Stimulated activated CD4-positive, alpha-beta T cell treated with anti-CD3 and anti-CD28 coated beads, Interleukin-2, amount 100 ng/mL, for 24 hours (primary cell): ENCODE measurements at places on chromosomes 12 and 14.

GRCh38 chr14:71754422-71755095, 177.7 kb upstream of the RGS6 start:
- no peak for DNase-seq

DNA sequence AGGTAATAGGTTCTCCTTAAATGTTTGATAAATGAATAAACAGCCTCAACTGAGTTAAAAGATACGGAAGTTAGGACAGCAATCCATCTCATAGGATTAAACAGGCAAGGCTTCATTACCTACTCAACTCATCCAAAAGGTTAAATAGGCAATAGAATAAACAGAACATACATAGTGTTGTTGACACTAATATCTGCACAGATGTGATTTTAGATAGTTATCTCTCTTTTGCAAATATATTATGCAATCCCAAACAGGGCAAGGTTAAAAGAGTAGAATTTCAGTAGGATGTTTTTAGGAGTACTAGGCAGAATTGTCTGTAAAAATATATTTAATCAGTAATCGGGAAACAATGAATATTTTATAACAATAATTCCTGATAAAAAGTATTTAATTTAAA, 276.3 kb downstream of the CPNE8 start:
- DNase-seq: no peak

GRCh38 chr14:63006531-63006930, 38.7 kb downstream of the KCNH5 start:
- no peak for DNase-seq

GRCh38 chr12:73220951-73221350, 948.8 kb downstream of the TRHDE start:
- no peak for DNase-seq

GRCh38 chr12:114789276-114789675, 105.3 kb upstream of the TBX3 start:
- DNase-seq: no peak

DNA sequence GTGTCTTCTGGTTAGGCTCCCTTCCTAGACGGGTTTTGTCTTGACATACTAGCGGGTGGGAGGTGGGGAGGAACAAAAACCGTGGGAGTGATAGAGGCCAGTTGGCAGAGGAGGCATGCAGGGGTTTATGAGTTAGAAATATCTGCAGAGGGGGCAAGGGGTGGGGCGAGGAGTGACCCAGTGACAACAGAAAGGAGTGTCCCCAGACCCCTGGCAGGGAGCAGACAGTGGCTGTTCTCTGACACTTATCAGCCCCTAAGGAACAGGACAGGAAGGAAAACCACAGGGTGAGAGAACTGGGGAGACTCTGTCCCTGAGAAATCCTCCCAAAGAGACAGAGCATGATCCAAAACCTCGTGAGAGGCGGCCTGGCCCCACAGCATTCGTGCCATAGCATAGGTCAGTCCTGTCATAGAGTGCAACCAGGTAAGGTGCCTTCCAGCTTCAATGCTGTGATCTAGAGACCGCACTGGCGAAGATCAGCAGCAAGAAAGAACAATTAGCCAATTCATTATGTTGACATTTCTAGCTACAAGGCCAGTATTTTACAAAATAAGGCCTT, 141.4 kb downstream of the CRADD start:
- DNase-seq: no peak

DNA sequence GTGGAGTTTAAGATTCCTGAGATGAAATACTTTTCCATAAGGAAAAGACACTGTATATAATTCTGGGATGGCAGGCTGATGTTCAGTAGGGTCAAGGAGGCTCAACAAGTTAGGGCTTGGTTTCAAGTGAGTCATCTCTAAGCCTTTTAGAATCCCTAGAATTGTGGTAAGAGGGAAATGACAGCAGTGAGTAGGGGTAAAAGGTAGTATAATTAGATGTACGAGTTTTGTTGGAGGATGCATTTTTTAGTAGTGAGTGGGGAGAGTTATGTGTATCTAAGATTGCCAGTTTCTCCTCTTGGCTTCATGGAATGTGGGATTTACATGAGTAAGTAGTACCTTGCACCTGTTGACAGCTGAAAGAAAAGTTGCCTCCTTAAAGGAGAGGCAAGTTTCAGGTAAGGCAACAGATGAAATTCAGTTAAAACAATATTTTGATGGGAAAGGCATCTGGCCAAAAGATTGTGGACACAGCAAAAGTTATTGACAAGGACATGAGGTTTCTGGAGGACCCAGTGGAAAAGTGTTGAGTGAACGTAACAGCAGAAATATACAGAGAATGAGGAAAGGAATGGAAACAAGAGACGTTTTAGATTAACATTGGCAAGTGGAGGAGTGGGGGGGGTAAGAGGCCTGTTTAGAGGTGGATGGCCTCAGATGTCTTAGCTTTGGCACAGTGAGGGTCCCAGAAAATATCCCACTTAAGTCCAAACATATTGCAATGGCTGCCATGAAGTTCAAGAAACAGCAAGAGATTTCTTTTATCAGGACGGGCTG, 21.8 kb downstream of the LMO3 start:
- DNase-seq: no peak

DNA sequence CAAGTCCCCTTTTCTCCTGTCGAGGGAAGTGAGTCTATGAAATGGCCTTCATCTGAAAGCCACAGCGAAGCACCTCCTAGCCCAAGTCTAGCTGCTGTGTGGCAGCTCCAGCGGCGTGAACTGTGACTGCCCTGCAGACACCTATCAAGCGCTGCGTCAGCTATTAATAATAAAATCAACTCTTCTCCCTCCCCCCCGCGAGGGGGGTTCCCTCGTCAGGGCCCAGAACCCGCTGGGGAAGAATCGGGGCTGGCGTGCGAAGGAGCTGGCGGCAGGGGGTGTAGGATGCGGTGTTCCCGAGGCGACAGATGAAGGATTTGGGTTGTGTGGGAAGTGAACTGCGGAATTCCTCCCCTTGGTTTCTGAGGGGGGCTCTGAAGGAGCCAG, 662 bp upstream of the ATP2A2 start:
- DNase-seq: peak; percentile 60

DNA sequence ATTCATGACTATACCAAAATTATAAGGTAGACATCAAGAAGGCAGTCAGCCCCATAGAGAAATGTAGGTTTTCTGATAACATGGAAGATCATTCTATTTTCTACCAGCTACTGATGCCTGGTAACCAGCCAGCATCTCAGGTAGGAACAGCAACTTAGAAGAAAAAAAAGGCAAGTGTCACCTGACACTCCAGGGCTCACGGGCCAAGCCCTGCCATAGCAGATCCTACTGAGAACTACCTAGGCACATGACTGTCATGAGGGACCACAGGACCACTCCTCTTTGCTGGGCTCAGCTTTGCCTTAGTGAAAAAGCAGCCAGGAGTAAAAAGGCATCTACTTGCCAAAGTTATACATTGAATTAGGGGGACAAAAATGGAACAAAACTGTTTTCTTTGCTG, 33.4 kb downstream of the CORO1C start:
- DNase-seq: no peak

- DNase-seq: no peak
These were observed 28.1 kb downstream of the SPRING1 start for GRCh38 chr12:116709768-116710167.

GRCh38 chr14:31265701-31266398, 58.3 kb upstream of the HECTD1 start:
- DNase-seq: no peak

DNA sequence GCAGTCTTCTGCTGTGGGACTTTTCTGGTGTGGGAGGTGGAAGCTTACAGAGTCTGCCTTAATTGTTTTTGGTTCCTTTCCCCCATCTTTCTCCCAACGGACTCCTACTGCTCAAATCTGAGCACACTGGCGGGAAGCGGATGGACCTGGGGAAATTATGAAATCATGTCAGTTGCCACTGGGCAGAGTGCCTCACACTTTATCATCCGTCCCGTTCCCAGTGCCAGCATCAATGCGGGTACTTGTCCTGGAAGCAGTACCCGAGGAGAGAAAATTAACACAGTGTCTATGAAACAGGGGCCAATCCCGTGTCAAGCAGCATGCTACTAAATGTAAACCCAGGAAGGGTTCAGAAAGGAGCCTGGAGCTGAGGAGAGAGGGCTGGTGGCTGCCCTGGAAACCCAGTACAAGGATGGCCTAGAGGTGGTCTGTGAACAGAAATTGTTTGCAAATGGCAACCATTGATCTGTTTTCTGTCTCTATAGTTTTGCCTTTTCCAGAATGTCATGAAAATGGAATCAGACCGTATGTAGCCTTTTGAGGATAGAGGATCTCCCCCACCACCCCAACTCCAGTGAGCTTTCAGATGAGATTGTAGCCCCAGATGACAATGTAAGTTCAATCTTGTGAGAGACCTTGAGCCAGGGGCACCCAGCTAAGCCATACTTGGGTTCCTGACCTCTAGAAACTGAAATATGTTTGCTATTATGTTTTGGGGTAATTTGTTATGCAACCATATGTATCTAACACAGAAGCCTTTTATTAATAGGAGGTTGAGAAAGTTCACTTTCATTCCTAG, 908 bp upstream of the CDKL1 start:
- no peak for DNase-seq

DNA sequence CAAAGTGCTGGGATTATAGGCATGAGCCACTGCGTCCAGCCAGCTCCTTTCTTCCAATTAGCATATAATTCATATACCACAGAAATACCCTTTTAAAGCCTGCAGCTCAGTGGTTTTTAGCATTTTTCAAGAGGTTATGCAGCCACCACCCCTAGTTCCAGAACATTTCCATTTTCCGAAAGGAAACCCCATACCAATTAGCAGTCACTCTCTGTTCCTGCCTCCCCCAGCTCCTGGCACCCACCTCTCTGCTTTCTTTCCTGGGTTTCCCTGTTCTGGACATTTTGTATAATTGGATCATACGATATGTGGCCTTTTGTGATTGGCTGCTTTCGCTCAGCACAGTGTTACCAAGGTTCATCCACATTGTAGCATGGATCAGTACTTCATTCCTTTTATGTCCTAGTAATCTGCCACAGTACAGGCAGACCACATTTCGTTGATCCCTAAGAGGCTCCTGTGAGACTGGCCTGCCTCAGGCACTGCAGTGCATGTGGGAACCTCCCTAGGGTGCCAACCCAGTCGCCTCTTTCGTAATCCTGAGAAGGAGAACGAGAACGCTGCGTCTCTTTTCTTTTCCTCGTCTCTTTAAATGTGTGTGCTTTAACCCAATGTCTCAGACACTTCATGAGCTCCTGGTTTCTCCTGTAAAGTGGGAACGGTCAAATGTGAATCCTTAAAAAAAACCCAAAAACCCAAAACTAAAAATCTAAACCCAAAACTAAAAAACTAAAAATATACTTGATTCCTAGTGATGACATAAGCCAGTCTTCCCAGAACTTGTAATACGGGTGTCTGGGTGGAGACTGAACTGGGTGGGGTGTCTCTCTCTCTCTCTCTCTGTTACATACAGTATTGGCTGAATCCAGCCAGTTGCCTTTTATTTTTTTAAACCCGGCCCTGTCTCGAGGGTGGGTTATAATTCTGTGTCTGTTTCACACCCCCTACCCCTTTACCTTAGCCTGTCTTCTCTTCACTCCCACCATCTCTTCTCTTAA, 14.7 kb downstream of the AACS start:
- DNase-seq: no peak

GRCh38 chr12:91778091-91778832, 367.4 kb downstream of the BTG1 start:
- DNase-seq: no peak

GRCh38 chr12:48132826-48133225, 13.7 kb downstream of the PFKM start:
- no peak for DNase-seq

DNA sequence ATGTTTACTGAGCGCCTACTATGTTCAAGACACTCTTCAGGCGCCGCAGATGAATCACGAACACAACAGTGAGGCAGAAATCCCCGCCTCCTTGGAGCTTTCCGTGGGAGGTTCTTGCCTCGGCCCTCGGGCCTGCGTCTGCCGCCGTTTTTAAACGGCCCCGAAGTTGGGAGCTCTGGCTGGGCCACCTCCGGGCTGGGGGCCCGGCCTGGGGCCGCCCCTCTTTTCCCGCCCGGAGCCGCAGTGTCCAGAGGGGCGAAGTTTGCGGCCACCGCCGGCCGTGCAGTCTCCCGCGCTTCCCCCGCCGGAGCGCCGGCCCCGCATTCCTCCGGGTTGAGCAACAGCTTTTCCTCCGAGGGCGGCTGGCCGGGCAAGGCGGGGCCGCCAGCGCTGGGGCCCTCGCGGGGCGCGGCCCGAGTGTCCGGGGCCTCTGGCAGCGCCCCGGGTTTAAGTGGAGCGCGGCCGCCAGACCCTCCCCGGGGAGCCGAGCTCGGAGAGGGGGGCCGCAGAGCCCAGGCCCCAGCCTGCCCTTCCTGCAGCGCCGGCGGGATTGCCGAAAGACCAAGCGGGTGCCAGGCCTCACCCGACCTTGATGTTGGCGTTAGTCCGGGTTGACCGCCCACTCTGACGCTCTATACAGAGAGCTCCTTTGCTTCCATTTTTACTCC, 18.7 kb upstream of the CTDSP2 start:
- DNase-seq: peak; percentile 73

DNA sequence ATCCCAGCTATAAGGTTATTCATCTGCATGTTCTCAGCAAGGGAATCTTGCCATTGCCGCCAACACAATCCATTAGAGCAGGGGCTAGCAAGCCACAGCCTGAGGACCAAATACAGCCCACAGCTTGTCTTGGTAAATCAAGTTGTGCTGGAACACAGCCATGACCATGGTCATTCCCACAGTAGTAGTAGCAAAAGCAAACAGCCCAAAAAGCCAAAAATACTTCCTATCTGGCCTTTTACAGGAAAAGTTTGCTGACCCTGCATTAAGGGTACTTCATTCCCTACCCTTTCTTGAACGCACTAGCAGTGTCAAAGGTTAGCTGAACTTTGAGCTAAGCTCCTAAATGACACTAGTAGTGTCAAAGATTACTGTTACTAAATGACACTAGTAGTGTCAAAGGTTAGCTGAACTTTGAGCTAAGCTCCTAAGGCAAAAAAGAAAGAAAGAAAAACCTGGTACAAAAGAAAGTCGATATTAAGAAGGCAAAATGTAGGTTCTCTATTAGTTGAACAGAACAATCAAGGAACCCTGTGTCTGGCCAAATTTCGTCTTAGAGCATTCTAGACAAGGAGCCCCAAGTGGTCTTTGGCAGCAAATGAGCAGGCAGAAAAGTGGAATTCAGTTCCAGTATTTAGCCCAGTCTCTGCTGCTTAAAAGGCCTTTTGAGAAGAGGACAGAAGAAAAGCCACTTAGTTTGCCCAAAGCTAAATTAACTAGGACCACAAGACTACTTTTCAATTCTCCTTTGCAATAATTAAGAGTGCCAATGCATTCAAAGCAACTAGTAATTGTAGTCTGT, 67.7 kb downstream of the NT5DC3 start:
- DNase-seq: no peak

GRCh38 chr14:101031186-101031585, 127.7 kb upstream of the RTL1 start:
- DNase-seq: no peak
